Spleen (tissue), 13 donors: ENCODE measurements at places on chromosomes 5 and 9. TPM values are rescaled to one million over a fixed set of nuclear protein-coding genes. Genes with fewer than 3 reads are reported as not detected.

TRPM3 gene
- 4.3 TPM for total RNA-seq

DNA sequence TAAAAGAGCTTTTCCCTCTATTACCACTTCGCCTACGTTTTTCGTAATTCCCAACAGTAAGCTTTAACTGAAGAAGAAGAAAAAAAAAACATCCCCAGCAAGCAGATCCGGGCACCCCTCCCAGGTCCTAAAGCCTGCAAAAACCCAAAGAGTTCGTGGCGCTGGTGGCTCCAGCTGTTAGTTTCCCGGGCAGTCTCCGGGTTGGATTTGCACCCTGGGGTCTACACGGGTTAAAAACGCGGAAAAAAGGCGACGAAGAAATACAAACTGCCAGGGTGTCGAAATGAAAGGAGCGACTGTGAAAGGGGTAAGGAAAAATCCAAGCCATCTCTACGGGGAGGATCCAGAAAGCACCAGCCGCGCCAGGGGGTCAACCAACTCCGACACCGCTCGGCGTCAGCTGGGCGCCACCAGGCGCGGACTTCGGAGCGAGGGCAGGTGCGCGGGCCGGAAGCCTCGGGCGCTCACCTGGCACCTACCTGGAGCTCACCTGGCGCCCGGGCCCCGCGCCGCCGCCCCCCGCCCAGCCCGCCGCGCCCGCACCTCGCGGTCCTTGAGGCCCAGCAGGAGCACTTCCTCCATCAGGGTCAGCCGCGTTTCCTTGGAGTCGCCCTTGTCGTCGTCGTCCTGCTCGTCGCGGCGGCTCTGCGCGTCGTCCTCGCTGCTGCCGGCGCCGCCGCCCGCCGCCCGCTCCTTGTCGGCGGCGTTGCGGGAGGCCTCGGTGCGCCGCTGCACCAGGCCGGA is 680 bp downstream of the GOLPH3 start:
- peak; percentile 93 for DNase-seq
- no peaks in the 10 kb centered on the region for H3K27me3 ChIP-seq
- H3K4me3 ChIP-seq, result peak overlapping the region; percentile 87

GRCh38 chr9:101572316-101572715 is 22.5 kb downstream of the PPP3R2 start:
- no peak for DNase-seq
- H3K4me1 ChIP-seq, result no peaks in the 10 kb centered on the region
- H3K36me3 ChIP-seq, result peaks cover 45% of the 10 kb centered on the region
- H3K27ac ChIP-seq, result no peak overlapping the region

NSG2 gene
- 0.60 TPM for total RNA-seq

GRCh38 chr9:16727452-16728136 is 142.9 kb downstream of the BNC2 start:
- no peaks in the 10 kb centered on the region for H3K36me3 ChIP-seq
- peak overlapping the region; percentile 29 for H3K4me3 ChIP-seq
- peaks cover 10% of the 10 kb centered on the region for H3K4me1 ChIP-seq
- DNase-seq, result no peak

DNA sequence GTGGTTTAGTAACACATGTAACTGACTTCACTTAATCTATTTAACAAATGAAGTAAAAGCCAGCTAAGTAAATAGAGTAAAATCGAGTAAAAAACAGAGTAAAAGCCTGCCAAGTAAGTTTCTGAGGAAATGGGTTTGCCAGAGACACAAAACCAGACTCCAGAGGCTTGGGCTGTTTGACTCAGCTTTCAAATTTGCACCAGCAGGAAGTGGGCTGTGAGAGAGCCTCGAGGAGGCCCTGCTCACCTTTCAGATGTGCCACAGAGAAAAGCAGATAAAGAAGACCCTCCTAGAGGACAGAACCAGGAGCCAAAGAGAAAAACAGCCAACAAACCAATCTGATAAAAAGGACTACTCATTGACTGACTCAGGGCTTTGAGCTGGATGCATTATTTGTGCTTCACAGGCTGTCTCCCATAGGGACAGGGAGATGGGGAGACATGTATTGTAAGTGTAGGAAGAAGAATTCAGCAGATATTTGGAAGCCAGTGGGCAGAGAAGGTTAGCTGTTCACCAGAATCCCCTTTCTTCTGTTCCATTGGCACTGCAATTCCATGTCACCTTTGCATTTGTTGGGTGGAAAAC is 14.4 kb upstream of the AMACR start:
- H3K36me3 ChIP-seq, result peaks cover 56% of the 10 kb centered on the region
- no peaks in the 10 kb centered on the region for H3K4me1 ChIP-seq
- peak overlapping the region; percentile 48 for H3K27ac ChIP-seq

- H3K27me3 ChIP-seq, result no peaks in the 10 kb centered on the region
- DNase-seq, result no peak
- H3K27ac ChIP-seq, result no peak overlapping the region
- peaks cover 24% of the 10 kb centered on the region for H3K4me1 ChIP-seq
- H3K4me3 ChIP-seq, result no peak overlapping the region
Measured at GRCh38 chr9:109442716-109443115, 55.4 kb downstream of the PTPN3 start.

GMCL2 gene
- total RNA-seq, result not detected

SPATA9 gene
- total RNA-seq, result 0.72 TPM

ZFP62 gene
- total RNA-seq, result 26.0 TPM
